ENCODE measurements at places on chromosomes 2 and 18.

DNA sequence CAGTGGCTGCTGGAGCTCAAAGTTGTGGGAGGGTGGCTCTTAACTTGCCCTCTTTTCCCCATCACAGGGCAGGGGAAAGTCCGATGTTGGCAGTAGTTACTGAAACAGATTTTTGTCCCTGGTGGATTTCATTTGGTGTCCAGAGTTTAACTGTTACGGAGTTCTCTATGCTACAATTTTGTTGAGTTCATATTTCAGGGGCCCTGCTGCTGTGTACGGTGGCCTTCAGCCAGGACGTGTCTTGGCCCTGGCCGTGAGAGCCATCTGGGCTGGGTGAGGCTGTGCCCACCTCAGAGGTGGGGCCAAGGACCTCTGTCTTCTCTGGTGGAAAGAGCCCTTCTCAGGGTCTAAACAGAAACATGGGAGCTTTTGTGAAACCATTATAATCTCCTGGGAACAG, 67.4 kb downstream of the SH3YL1 start:
- DNase-seq, result no peak

GRCh38 chr2:170180031-170180566, 2.2 kb downstream of the MYO3B start:
- no peak for DNase-seq

DNA sequence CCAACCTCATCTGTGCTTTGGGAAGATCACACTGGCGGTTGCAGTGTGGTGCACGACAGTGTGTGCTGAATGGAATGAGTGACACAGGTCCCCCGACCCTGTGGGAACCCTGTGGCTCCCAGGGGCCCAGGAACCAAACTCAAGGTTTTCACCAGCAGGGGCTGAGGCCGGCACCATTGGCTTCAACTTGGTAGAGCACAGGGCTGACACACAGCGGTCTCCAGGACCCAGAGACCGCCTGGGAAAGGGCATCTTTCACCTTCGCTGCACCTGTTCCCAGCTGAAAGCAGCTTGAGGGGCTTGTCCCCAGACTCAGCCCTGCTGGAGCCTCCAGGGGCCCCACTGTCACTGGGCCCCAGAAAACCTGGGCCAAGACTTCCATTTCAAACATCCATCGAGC, 59.0 kb upstream of the ODC1 start:
- DNase-seq, result no peak

DNA sequence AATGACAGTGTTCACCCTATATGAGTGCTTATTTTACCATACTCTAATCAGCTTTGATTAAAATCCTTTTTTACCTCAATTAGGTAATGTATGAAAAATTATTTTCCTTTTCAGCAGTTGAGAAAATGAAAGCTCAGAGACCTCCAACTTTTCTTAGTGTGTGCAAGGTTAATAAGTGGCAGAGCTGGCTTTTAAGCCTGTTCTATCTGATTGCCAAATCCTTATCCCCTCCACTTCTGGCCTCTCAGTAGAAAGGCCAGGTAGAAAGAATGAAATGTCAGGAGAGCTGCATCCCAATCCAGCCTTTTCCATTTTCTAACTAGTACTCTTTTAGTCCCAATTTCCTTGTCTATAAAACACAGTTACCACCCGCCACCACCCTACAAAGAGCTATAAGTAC, 67.6 kb upstream of the LCLAT1 start:
- no peak for DNase-seq

GRCh38 chr18:33957707-33958106, 267.0 kb downstream of the NOL4 start:
- DNase-seq, result no peak

GRCh38 chr2:112317303-112318158, 42.1 kb downstream of the ZC3H6 start:
- DNase-seq, result no peak

GRCh38 chr18:32661486-32662299, 111.1 kb downstream of the KLHL14 start:
- DNase-seq, result no peak

GRCh38 chr2:173359231-173359630, 4.6 kb downstream of the CDCA7 start:
- no peak for DNase-seq

- DNase-seq, result no peak
Measured at GRCh38 chr2:173651891-173652290, 297.2 kb downstream of the CDCA7 start.

DNA sequence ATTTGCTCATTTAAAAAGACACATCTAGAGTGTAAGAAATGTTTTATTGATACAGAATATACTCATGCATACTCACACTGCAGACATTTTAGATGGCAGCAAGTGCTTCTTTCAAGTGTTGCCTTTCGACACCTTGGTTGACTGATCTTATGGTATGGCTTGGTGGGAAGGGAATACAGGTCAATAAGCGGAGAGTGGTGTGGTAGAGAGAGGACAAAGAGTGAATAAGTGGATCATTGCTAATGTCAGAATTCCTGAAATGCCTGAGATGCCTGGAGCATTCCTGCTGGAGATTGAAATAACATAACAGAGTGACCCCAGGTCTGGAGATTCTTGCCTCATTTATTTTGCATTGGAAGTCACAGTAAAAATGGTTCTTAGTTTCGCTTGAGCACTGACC, 76.7 kb downstream of the RND3 start:
- DNase-seq, result no peak

DNA sequence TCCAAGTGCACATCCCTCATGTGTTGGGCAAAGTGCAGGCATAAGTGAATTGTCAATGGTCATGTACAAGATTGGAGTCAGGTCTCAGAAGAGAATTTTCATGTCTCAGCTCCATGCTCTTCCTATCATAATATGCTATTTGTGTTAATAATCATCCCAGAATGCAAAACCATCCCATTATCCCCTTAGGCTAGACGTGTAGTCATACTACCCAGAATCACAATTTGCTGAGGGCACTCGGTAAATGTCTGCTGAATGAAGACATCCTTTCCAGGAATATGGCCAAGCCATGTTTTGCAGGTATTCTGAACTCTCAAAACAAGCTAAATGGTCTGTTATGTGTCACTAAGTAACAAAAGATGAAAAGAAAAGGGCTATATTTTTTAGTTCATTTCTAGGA, 263.8 kb downstream of the RAD51AP2 start:
- DNase-seq, result no peak

DNA sequence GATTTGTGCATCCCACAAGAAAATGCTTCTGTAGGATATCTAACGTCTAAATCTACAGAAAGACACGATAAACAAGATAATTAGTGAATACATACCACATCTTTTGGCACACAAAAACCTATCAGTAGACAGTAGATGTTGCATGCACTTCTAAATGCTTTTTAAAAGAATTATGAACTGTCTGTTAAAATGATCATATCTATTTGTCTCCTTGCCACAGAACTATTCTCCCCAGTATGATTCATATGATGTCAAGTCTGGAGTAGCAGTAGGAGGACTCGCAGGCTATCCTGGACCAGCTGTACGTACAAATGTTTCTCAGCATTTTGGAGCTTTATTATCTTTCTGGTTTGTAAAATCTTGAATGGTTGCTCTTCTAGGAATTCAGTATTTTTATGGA, 12.7 kb downstream of the COL3A1 start:
- DNase-seq, result no peak

DNA sequence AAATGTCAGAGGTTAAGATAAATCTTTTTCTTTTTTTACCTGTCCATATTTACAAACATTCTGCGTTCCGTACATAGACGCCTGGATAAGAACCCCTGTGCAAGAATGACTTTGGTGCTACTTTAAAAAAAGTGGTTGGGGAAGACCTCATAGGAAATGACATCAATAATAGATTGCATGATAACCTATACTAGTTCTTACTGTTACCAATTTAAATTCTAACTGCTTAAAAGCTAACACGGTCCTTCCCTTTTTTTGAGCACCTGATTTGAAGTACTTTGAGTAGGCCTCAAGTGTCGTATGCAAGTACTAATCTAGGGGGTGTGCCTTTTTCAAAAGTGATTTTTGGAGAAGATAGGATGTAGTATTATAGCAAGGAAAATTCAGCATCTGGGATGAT, 2.1 kb downstream of the SLC39A10 start:
- DNase-seq, result no peak

- DNase-seq, result no peak
Measured at GRCh38 chr2:103327386-103327785, 565.6 kb downstream of the TMEM182 start.

GRCh38 chr2:88016960-88017779, 823 bp upstream of the RNU2-63P start:
- DNase-seq, result no peak

DNA sequence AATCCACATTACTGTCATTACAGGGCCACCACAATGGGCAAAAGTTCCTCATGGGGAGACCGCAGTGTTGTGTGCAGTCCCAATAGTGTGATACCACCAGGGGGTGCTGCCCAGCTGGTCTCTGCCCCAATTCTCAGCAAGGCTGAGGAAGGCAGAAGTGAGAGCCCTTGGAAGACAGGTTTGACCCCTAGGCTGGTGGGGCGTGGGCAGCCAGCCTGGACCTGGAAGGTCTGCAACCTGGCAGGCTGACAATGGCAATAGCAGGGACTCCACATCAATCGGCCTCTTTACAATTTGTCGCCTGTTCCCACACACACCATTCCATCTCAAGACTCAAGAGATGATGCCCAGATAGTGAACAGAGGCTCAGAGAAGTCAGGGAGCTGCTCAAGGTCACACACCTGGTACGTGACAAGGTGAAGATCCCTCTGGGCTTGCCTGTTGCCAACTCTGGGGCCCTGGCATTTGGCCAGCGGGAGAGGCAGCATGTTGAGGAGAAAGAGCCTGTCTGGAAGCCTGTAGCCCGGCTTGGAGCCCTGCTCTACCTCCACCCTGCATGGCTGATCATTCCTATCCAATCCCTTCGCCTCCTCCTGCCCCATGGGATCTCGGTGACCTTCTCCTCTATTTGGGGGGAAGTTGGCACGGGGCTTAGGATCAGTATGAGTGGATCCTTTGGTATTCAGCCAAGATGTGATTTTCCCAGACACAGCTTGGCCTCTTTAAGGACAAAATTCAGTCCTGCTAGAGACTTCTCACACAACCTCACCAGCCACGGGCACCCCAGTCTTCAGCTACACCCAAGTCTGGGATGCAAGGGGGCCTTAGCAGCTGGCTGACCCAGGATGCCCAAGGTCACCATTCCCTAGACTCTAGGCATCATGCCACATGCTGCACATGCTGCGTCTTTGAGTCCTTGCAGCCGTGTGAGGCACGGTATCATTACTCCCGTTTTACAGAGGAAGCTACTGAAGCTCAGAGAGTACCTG, 2.9 kb upstream of the ATOH8 start:
- DNase-seq, result no peak

DNA sequence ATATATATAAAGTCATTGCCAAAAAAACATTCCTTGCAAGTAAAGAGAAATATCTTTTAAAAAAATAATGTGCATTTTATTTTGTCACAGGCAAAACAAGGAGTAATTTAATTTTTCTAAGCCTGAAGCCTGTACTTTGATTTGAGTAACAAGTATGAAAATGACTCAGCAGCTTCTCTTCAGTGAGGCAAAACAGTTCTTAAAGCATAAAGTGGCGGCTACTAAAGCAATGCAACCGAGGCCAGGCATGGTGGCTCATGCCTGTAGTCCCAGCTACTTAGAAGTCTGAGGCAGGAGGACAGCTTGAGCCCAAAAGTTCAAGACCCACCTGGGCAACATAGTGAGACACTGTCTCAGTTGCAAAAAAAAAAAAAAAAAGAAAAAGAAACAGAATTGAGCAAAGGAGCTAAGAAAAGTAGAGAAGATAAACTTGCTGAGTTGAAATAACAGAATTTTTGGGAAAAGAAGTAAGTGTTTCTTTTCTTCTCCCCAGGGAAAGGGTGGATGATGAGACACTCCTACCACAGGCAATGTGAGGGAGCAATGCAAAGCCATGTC, 29.6 kb downstream of the DOK1 start:
- DNase-seq, result no peak

DNA sequence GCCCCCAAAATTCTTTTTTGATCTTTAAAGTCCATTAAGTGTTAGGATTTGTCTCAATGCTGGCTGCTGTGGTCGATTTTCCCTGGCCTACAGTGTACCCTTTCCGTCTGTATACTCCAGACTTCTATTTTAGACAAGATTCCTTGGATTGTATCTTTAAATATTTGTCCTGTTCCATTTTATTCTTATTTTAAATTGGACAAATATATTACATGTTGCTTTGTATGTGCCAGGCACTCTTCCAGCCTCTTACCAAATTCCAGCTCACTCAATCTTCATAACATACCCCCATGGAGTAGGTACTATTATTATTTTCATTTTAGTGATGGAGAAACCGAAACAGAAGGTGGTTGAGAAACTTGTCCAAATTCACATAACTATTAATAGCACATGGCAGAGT, 58.1 kb downstream of the VWA3B start:
- no peak for DNase-seq

DNA sequence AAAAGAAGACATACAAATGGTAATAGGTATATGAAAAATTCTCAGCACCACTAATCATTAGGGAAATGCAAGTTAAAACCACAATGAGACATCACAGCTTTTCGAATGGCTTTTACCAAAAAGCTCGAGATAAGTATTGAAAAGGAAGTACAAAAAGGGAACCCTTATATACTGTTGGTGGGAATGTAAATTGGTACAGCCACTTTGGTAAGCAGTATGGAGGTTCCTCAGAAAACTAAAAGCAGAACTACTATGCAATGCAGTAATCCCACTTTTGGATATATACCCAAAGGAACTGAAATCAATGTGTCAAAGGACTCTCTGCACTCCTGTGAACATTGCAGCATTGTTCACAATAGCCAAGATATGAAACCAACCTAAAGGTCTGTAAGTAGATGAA, 107.5 kb upstream of the SPATS2L start:
- no peak for DNase-seq
